Stimulated activated memory B cell treated with anti-CD40 and anti-IgM and Interleukin-4, amounts not matched to agents 10 μg/mL and 1 μg/mL and 100 μg/mL, for 72 hours (primary cell): ENCODE measurements at places on chromosomes 6 and 20.

DNA sequence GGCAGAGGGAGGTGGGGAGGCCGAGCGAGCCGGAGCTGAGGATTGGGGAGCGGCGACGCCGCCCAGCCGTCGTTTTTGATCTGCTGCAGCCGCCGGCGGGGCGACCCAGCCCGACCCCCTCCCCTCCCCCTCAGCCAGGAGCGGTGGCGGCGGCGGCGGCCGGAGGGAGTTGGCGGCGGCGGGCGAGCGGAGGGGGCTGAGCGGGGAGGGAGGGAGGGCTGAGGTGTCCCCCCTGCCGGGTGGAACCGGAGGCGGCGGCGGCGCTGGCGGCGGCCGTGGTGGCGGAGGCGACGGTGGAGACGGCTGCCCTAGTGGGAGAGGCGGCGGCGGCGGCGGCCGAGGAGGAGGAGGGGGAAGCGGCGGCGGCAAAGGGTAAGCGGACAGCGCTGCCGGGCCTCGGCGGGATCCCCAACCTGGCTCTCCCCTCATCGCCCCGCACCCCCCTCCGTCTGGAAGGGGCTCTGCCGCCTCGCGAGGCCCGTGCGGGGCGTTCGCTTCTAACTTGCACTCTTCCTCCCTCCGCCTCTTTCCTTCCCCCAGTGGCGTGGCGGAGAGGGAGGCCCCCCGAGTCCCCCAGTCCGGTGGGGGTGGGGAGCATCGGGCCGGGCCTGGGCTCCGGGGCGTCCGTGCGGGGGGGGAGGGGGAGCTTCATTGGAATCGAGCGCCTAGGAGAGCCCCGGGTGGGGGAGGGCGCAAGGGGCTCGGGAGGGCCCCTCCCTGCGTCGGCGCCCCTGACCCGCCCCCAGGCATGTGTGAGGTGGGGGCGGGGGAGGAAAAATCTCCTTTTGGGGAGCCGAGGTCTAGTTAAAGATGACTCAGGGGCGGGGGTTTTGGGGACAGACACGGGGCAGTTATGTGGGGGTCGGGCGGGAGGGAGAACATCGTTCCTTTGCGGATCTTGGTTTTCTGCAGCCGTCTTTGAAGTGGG, at the start of gene TAB2:
TSS of gene TAB2 (plus strand) at position 69 of the 928 bp plus-strand sequence. CDS start 52,286 bp downstream, outside the sequence.
- ATAC-seq, result peak; percentile 63

- ATAC-seq, result no peak
Observed at GRCh38 chr20:9160757-9161156, 91.9 kb downstream of the PLCB4 start.

DNA sequence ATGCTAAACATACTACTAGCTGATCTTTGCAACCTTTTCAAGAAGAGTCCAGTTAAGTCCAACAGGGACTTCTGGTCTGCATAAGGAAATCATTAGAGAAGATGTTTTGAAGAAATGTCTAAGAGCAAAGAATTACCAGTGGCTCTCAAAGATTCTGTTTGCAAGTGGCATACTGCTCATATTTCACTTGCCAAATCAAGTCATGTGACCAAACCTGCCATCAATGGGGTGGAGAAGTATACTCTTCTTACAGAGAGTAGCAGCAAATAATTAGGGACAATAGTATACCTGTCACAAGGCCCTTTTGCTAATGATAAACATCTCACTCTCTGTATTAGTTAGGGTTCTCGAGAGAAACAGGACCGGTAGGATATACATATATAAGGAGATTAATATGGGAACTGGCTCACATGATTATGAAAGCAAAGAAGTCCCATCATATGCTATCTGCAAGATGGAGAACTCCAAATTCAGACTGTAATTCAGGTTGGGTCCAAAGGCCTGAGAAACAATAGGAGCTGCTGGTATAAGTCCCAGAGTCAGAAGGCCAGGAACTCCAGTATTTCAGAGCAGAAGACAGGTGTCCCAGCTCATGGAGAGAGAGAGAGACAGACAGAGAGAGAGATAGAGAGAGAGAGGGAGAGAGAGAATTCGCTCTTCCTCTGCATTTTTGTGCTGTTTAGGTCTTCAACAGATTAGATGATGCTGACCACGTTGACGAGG, 111.5 kb downstream of the LCA5 start:
- no peak for ATAC-seq

DNA sequence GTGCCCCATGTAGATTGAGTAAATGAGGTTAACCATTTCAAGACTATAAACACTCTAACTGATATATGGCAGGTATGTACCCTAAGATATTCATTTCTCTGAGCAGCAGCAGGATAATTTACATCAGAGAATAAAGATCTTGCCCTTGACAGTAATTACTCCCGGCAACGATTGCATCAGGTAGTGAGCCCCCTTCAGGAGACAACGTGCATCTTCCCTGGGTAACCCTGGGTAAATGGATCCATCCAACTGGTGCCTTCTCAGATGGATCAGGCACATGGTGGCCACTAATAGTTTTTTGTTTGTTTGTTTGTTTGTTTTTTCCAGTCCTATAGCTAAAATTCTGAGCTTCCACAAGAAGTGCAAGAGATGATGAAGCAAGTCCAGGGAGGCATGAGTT, 469.4 kb upstream of the SLC35B3 start:
- ATAC-seq, result no peak

DNA sequence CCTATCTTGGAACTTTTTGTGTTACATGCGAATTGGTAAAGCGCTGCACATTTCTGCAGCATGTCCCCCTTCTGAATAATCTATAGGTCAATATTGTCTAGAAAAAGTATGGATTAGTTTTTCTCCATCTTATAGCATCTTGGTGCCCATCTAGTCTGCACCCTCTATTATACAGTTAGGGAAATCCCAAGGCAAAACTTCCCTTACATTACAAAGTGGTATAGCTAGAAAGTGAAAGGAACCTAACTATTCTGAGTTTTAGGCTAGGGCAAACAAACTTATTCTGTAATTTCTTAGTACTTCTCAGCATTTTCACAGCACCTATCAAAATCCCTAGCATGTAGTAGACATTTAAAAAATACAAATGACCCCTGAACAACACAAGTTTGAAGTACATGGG, 133.5 kb upstream of the CCDC28A start:
- no peak for ATAC-seq

DNA sequence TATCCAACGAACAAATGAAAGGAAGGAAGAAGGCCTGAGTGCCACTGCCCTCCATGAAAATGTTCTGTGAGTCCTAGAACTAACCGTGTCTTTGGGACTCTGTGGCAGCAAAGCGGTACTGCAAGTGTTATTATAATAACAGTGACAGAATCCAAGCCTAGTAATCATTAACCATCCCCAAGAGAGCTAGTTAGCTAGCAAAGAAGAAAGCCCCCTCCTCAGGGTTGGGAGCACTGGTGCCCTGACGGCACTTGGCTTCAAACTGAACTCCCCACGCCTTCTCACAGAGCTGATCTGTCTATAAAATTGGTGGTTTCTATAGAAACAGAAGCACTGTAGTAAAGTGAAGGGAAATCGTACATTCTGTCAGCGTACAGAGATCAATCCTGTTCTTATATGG, 239.8 kb downstream of the PTPRT start:
- ATAC-seq, result no peak

GRCh38 chr20:64080813-64081623, 1.1 kb downstream of the OPRL1 start:
- ATAC-seq, result no peak

GRCh38 chr6:156700440-156701057, 76.6 kb upstream of the ARID1B start:
- ATAC-seq, result no peak

GRCh38 chr6:12882761-12883290, 166.3 kb downstream of the PHACTR1 start:
- no peak for ATAC-seq

DNA sequence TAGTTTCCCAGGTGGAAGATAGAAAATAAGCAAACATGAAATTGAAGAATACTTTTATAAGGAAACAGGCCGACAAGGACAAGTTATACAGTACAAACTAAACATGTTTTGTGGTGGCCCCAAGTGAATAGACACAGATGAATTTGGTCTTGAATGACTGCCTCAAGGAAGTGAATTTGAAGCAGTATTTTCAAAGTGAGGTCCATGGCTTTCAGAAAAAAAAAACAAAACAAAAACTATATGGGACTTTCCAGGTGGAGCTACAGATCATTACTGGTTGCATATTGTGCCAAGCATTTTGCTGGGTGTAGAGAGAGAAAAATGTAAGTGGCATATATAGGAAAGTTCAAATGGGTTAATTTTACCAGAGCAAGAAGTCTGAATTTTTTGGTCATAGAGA, 68.8 kb downstream of the CYB5R4 start:
- ATAC-seq, result no peak

DNA sequence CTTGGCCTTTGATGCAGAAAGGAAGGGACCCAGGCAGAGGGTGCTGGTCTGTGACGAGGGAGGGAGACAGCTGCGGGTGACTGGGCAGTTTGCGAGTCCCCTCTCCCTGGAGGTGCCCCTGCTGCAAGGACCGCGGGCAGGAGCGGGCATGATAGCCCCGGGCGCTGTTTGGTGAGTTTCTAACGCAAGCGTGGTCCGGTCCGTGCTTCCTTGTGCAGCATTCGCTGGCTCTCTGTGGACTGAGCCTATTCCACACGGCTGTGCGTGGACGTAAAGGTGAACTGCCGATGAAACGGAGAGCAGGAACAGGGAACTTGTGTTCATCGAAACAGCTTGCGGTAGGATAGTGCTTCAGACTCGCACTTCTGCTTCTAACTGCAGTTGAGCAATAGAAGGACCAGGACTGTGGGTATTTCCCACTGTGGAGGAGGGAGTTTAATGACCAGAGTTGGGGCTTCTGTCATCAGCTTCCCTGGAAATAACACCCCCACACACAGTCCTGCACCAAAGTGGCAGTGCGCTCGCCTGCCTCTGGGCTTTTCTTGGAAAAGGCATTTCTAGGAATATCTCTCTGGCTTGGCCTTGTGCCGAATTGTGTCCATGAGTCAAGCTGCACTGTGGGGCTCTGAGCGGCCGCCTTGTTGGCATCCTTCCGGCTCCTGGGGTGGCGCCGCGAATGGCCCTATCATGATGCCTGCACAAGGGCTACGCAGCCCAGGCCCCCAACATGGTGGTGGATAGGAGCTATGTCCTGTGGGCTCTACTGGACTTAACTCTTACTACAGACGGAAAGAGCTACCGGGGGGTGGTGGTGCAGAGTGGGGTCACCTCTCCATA, 48.9 kb downstream of the DUSP22 start:
- peak; percentile 82 for ATAC-seq

DNA sequence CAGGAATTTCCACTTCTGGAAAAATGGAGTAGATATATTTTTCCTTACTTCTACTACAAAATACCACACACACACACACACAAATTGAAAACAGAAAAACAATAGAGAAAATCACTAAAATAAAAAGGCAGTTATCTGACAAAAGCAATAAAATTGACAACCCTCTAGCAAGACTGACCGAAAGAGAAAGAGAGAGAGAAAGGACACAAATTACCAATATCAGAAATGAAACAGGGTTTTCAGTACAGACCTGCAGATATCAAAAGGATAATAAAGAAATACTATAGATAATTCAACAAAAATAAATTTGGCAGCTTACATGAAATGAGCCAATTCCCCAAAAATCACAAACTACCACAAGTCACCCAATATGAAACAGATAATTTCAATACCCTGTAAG, 104.7 kb downstream of the OPRM1 start:
- ATAC-seq, result no peak

- ATAC-seq, result no peak
Observed at GRCh38 chr6:150325066-150325772, 43.6 kb upstream of the IYD start.
